Hematopoietic multipotent progenitor cell (in vitro differentiated cells): ENCODE measurements at places on chromosomes 3 and 15.

DNA sequence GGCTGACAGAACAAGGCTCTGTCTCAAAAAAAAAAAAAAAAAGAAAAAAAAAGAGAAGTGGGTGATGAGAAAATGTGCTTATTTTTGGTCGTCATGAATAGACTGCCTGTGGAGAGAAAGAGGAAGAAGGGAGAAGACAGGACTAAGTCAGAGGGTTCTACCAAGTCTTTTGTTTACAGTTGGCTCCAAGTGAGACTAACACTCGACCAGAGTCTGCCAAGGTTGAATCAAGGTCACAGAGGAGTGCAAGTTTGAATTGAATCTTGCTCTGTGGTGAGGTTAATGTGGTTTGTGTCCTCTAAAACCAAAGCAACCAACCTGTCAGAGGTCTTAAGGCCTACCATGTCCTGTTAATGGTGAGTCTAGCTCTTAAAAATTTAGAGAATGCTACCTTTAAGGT, 334.1 kb upstream of the GRM7 start:
- no peak for DNase-seq

DNA sequence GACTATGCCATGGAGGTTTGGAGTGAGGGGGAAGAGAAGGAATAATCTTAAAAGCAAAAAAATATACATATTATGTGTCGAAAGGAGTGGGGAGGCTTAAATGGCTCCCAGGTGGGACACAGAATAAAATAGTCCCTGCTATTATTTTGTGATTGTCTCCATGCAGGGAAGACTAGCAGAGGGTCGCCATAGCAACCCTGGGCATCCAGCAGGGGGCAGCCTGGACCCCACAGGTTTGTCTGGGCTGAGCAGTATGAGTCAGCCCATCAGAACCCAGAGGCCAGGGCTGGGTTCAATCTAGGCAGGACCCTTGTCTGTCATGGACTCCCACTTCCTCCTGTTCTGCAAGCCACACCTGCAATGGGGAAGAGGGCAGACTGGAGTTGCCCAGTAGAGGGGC, 17.6 kb upstream of the LINGO1 start:
- DNase-seq: peak; percentile 59

GRCh38 chr3:33879540-33879939, 81.1 kb downstream of the PDCD6IP start:
- DNase-seq: no peak

DNA sequence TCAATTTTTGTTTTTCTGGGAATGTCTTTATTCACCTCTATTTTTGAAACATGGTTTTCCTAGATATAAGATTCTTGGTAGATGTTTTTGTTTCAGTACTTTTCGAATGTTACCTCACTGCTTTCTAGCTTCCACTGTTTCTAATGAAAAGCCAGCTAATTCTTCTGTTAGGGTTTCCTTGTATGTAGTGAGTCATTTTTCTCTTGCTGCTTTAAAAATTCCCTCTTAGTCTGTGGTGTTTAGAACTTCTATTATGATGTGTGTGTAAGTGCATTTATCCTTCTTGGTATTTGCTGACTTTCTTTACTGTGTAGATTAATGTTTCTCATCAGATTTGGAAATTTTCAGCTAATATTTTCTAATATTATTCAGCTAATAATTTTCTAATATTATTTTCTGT, 151.1 kb upstream of the OSTN start:
- no peak for DNase-seq

GRCh38 chr15:42973114-42973513, 52.5 kb upstream of the TTBK2 start:
- DNase-seq: no peak

- no peak for DNase-seq
Measured at GRCh38 chr3:123270818-123271217, 69.1 kb downstream of the SEC22A start.

DNA sequence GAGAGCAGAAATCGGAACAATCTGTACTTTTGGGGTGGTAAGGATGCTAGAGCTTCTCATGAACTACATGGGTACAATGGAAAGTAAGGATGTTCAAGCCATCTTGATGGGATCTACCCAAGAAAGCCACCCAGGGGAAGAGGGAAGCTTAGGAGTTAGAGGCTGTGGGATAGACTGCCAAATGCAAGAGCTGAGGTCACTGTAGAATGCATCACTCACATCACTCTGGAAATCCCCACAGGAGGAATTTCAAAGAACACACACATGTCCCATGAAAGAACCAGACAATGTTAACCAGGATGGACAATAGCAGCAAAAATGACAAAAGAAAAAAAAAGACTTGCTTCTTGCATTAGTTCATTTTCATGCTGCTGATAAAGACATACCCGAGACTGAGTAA, 32.8 kb upstream of the UBE2E2 start:
- no peak for DNase-seq

DNA sequence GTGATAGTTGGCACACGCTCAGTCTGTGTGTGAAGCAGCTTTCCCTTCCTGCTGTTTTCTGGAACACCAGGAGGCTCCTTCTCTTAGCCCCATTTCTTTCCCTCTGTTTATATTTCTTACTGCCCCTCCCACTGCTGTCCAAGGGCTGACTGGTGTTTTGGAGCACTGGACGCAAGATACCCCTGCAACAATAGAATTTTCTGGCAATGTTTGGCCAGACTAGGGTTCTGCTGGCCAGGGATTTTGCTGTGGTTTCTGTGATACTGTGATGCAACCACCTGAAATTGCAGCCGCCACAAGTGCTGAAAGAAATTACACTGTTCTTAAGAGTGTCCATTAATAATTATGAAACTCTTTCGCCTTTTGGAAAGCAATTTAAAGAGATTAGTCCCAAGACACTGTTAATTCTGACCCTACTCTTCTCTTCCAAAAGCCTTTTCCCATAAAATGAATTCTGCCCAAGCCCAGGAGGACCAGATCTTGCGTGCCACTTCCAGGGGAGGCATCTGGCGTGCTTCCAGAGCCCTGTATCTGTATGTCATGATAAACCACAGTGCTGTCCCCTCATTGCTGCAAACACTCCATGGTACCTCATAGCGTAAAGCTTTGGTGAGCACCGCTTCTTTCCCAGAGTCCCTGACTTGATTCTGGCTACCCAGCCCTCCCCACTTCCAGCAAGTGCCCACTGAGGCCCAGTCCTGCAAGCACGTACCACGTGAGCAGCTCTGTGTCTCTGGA, 159.4 kb upstream of the CHRM5 start:
- no peak for DNase-seq

DNA sequence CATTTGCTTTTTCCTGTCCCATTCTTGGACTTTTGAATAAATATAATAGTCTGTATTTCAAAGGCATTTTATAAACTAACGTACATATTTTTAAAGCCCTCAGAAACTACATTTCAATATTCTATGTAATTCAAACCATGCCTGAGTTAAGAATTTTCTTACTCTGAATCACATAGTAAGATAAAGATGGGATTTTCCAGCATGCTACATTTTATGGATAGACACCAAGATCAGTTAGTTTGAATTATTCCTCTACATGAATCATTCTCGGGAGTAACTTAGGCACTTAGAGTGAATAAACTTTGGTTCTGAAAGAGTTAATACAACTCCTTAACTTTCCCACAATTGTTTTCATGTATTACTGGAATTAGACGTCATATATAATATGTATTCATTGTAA, 713.3 kb upstream of the CBLB start:
- DNase-seq: no peak

DNA sequence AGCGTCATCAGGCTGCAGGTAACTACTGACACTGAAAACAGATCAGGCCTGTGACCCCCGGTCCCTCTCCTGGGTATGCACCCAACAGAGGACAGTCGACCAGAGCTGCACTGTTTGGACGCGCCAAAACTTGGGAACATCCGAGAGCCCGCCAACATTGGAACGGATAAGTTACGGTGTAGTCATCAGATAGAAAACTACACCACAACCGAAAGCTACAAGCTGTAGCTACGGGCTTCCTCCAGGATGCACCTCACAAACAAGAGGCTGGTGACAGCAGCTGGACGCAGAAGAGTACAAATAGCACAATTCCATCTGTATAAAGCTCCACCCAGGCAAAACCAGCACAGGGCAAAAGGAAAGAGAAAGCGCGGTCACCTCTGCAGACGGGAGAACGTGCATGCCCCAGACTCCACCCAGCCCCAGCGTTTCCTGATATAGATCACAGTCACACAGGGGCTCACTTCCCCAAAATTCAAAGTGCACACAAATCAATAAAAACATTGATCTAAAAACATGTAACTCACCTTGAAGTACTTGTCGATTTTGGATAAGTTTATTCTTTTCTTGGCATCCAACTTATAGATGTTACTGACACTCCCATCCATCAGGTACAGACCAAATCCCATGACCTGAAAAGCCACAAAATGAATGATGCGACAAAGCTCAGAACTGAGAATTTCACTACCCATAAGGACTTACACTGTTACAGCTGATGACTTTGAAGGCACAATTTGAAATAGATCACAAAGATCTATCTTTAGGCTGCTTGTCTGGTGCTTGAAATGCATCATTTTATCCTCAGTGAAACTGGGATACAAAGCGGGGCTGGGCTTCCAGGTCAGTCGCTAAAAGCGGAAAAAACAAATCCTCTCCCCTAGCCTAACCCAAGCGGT, 43.3 kb downstream of the CYFIP1 start:
- DNase-seq: peak; percentile 25

- no peak for DNase-seq
Measured at GRCh38 chr15:34496207-34496995, 58.8 kb upstream of the GOLGA8A start.
